ENCODE measurements at places on chromosomes 13 and 19. TPM values are rescaled to one million over a fixed set of nuclear protein-coding genes. Genes with fewer than 3 reads are reported as not detected.

DNA sequence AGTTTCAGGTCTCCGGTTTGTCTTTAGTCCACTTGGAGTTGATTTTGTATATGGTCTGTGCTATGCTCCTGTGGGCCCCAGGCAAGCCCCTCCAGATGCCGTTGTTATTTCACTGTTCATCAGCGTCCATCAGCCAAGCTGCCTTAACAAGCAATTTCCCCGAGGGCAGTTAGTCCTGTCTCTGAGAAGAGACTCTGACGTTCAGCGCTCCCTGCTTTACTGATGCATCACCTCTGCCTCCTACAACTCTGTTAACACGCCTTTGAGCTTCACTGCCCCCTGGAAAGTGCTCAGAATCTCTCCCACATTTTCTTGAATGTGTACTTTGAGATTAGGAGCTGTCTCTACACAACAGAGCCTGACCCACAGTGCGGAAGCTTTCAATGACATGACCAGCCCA lies 41.8 kb upstream of the UBAC2 start:
- DNase-seq, result no peak
- H3K27me3 ChIP-seq, result no peaks in the 10 kb centered on the region
- no peaks in the 10 kb centered on the region for H3K36me3 ChIP-seq
- no peak overlapping the region for H3K4me3 ChIP-seq
- H3K27ac ChIP-seq, result no peak overlapping the region

DNA sequence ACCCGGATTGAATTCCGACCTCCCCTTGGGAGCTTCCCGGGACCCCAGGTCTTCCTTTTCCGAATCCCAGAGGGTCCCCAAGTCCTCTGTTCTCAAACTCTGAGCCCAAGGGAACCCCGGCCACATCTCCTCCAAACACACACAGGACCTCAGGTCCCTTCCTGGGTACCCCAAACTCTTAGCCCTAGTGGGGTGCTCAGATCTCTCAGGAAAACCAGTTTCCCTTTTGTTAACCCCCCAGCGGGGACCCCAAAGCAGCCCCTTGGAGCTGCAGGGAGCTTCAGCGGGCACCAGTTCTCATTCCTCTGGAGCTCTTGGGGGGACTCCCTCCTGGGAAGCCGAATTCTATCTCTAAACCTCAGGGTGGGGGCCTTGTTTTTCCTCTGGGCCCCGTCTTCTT lies 774 bp downstream of the CACNG6 start:
- H3K4me3 ChIP-seq, result no peak overlapping the region
- no peak for DNase-seq
- no peaks in the 10 kb centered on the region for H3K36me3 ChIP-seq
- H3K27me3 ChIP-seq, result peaks cover 27% of the 10 kb centered on the region
- H3K27ac ChIP-seq, result no peak overlapping the region
- peaks cover 20% of the 10 kb centered on the region for H3K4me1 ChIP-seq

RNF225 gene
- total RNA-seq, result not detected

DNA sequence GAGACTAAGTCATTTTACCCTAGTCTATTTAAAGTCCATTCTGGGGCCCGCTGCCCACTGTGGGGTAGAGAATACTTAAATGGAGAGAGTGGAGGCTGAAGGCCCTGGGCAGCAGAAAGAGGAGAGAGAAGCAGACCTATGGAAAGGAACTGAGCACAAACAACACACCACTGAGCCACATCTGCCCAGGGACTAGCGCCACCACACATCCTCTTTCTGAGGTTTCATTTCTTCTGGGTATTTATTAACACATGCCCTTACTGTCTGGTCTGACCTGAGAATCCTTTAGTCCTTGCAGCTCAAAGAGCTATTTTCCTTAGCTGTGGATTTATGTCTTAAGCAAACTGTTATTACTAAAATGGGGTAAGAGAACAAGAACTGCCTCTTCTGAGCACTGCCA lies 154.0 kb downstream of the NALCN start:
- no peak for DNase-seq
- H3K4me3 ChIP-seq, result no peak overlapping the region
- H3K4me1 ChIP-seq, result no peaks in the 10 kb centered on the region
- H3K36me3 ChIP-seq, result no peaks in the 10 kb centered on the region
- H3K27me3 ChIP-seq, result no peaks in the 10 kb centered on the region

GRCh38 chr13:21698817-21699679 lies 28.2 kb downstream of the FGF9 start:
- H3K27me3 ChIP-seq, result no peaks in the 10 kb centered on the region
- peaks cover 7% of the 10 kb centered on the region for H3K4me1 ChIP-seq
- no peak overlapping the region for H3K4me3 ChIP-seq
- H3K36me3 ChIP-seq, result no peaks in the 10 kb centered on the region
- DNase-seq, result no peak
- no peak overlapping the region for H3K27ac ChIP-seq

DNA sequence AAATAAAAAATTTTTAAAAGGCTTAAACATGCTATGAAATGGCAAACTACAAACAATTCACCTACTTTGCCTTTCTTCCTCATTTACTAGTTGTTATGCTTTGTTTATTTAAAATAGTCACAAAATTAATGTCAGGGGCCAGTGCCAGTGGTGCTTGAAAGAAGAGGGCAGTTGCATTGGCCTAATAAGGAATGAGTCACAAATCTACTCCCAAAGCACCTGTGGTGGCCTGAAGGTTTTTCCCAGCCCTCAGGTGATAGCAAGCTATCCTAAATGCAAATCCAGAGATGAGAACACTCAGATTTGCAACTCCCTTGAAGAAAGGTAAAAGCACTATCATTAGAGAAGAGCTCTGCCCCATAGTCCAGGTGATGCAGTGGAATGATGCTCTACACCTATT lies 103.6 kb downstream of the MBNL2 start:
- no peak overlapping the region for H3K27ac ChIP-seq
- no peaks in the 10 kb centered on the region for H3K27me3 ChIP-seq
- no peaks in the 10 kb centered on the region for H3K36me3 ChIP-seq

DNA sequence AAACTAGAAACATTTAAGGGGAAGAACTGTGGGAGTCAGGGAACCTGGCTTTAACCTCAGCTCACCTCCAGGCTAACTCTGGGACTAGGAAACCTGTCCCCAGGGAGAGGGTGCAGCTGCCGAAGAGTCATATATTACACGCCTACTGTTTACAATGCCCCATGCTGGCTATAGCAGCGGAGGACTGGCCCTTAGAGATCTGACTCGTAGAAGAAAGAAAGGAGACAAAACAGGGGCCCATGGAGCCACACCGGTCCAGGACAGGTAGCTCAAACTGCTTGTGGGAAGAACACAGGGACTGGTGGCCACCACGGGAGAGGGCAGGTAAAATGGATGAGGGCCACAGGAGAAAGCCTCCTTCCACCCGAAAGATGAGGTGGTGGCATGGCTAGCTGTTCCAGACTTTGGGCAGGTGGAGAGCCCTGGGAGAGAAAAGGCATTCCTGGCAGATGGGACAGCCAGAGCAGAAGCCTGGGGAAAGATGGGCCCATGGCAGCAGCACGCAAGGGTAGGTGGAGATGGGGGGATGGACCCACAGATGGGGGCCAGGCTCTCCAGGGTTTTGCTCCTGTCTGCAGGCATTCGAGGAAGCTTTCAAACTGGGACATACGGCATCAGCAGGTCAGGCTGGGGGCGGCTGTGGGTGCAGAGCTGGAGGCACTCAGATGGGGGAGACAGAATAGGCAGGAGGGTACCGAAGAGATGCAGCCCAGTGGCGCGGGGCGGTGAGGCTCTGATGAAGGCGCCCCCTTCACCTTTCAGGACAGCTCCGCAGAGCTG lies 69.5 kb downstream of the LATS2 start:
- H3K27me3 ChIP-seq, result no peaks in the 10 kb centered on the region
- H3K4me1 ChIP-seq, result peaks cover 26% of the 10 kb centered on the region
- DNase-seq, result no peak
- no peak overlapping the region for H3K4me3 ChIP-seq

- peaks cover 53% of the 10 kb centered on the region for H3K36me3 ChIP-seq
- H3K27ac ChIP-seq, result no peak overlapping the region
- no peaks in the 10 kb centered on the region for H3K27me3 ChIP-seq
- DNase-seq, result no peak
Observed at GRCh38 chr19:10390652-10391286, 10.4 kb upstream of the TYK2 start.

GRCh38 chr19:30669329-30670010 lies 297.3 kb downstream of the ZNF536 start:
- H3K4me3 ChIP-seq, result no peak overlapping the region
- no peaks in the 10 kb centered on the region for H3K36me3 ChIP-seq
- H3K4me1 ChIP-seq, result peaks cover 32% of the 10 kb centered on the region
- no peaks in the 10 kb centered on the region for H3K27me3 ChIP-seq
- H3K27ac ChIP-seq, result no peak overlapping the region

GRCh38 chr19:14772995-14773394 lies 5.4 kb downstream of the ADGRE2 start:
- H3K4me1 ChIP-seq, result peaks cover 4% of the 10 kb centered on the region
- no peak overlapping the region for H3K27ac ChIP-seq
- H3K4me3 ChIP-seq, result no peak overlapping the region
- no peaks in the 10 kb centered on the region for H3K36me3 ChIP-seq
- no peak for DNase-seq
- H3K27me3 ChIP-seq, result no peaks in the 10 kb centered on the region

DNA sequence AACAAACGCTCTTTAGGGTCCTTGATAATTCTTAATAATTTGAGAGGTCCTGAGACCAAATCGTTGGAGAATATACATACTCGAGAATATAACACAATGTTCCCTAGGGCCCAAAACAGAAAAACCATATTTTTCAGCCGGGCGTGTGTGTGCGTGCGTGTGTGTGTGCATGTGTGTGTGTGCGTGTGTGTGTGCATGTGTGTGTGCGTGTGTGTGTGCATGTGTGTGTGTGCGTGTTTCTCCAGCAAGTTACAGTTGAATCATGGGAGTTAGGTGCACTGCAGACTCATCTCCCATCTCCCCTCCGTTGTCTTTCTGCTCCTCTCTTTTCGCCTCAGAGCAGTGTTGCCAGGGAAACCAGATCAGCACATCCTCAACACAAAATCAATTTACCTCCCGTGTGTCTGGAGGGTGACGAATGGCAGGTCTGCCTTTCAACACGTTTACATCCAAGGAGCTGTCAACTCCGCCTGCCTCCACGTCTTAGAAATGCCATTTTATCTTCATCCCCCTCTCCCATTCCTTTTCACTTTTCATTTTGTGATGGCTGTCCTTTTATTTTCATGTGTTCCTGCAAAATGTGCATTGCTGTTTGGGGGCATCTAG lies 8.3 kb upstream of the PNMA8B start:
- H3K27ac ChIP-seq, result no peak overlapping the region
- no peak for DNase-seq
- H3K4me3 ChIP-seq, result no peak overlapping the region
- H3K27me3 ChIP-seq, result no peaks in the 10 kb centered on the region
- no peaks in the 10 kb centered on the region for H3K4me1 ChIP-seq

- no peak overlapping the region for H3K27ac ChIP-seq
- no peaks in the 10 kb centered on the region for H3K27me3 ChIP-seq
- H3K4me3 ChIP-seq, result no peak overlapping the region
- DNase-seq, result no peak
Observed at GRCh38 chr13:84237143-84237542, 354.9 kb upstream of the SLITRK1 start.

TDRD12 gene
- 1.3 TPM for total RNA-seq

IGSF23 gene
- total RNA-seq, result not detected

ZNF208 gene
- total RNA-seq, result 7.0 TPM

GRCh38 chr13:91232716-91233115 lies 114.8 kb upstream of the MIR17HG start:
- H3K4me1 ChIP-seq, result no peaks in the 10 kb centered on the region
- no peaks in the 10 kb centered on the region for H3K36me3 ChIP-seq
- H3K4me3 ChIP-seq, result no peak overlapping the region
- H3K27me3 ChIP-seq, result no peaks in the 10 kb centered on the region

GRCh38 chr19:53545271-53546065 lies 7.5 kb downstream of the ZNF331 start:
- DNase-seq, result no peak
- H3K27ac ChIP-seq, result peak overlapping the region; percentile 20
- peaks cover 15% of the 10 kb centered on the region for H3K36me3 ChIP-seq
- H3K27me3 ChIP-seq, result no peaks in the 10 kb centered on the region

DNA sequence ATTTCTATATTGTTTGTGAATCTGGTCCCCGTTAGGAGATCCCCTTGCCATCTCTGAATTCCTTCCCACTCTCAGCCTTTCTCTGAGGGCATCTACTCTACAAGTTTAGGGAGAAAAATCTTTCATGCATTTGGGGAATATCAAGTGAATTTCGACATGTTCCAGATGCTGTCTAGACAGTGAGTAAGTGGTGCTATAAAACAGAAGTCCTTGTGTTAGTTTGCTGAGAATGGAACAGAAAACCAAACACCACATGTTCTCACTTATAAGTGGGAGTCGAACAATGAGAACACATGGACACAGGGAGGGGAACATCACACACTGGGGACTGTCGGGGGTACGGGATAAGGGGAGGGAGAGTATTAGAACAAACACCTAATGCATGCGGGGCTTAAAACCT lies 5.1 kb downstream of the OR7A10 start:
- DNase-seq, result no peak
- H3K27me3 ChIP-seq, result no peaks in the 10 kb centered on the region
- H3K27ac ChIP-seq, result no peak overlapping the region
- no peaks in the 10 kb centered on the region for H3K36me3 ChIP-seq
- no peak overlapping the region for H3K4me3 ChIP-seq
- H3K4me1 ChIP-seq, result no peaks in the 10 kb centered on the region

- no peaks in the 10 kb centered on the region for H3K36me3 ChIP-seq
- no peaks in the 10 kb centered on the region for H3K4me1 ChIP-seq
- H3K27ac ChIP-seq, result no peak overlapping the region
- no peaks in the 10 kb centered on the region for H3K27me3 ChIP-seq
- no peak overlapping the region for H3K4me3 ChIP-seq
Observed at GRCh38 chr19:43447655-43448054, 17.8 kb downstream of the LYPD3 start.

CTXN1 gene
- 59.4 TPM for total RNA-seq

DNA sequence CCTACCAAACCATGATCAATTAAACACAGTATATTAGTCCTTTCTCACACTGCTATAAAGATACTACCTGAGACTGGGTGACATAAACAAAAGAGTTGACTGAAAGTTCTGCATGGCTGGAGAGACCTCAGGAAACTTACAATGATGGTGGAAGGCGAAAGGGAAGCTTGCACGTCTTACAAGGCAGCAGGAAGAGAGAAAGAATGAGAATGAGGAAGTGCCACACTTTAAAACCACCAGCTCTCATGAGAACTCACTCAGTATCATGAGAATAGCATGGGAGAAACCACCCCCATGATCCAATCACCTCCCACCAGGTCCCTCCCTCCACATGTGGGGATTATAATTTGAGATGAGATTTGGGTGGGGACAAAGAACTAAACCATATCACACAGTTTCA lies 324.9 kb upstream of the ZNF507 start:
- H3K4me1 ChIP-seq, result no peaks in the 10 kb centered on the region
- no peaks in the 10 kb centered on the region for H3K27me3 ChIP-seq
- H3K4me3 ChIP-seq, result no peak overlapping the region
- no peaks in the 10 kb centered on the region for H3K36me3 ChIP-seq
- DNase-seq, result peak; percentile 47

VSTM1 gene
- not detected for total RNA-seq

CLDND2 gene
- not detected for total RNA-seq

PCDH17 gene
- total RNA-seq, result 7.7 TPM

GRCh38 chr19:58067240-58067912 lies 8.3 kb downstream of the ZNF135 start:
- H3K27me3 ChIP-seq, result no peaks in the 10 kb centered on the region
- DNase-seq, result no peak
- H3K27ac ChIP-seq, result no peak overlapping the region
- no peaks in the 10 kb centered on the region for H3K4me1 ChIP-seq
- H3K36me3 ChIP-seq, result peaks cover 56% of the 10 kb centered on the region
- H3K4me3 ChIP-seq, result no peak overlapping the region
